ENCODE measurements at places on chromosomes 3 and 15. TPM values are rescaled to one million over a fixed set of nuclear protein-coding genes. Genes with fewer than 3 reads are reported as not detected.

MYLK gene
- polyA plus RNA-seq, result 10.0 TPM

GPR149 gene
- polyA plus RNA-seq, result not detected

MUC20 gene
- 0.18 TPM for polyA plus RNA-seq

FBXL22 gene
- polyA plus RNA-seq, result 0.13 TPM

MANF gene
- 66.4 TPM for polyA plus RNA-seq

ALS2CL gene
- polyA plus RNA-seq, result 7.8 TPM

FANCD2OS gene
- not detected for polyA plus RNA-seq

RASL12 gene
- not detected for polyA plus RNA-seq

CLEC3B gene
- polyA plus RNA-seq, result 1.8 TPM

LNP1 gene
- 0.40 TPM for polyA plus RNA-seq

LXN gene
- polyA plus RNA-seq, result 56.9 TPM

SKOR1 gene
- 0.06 TPM for polyA plus RNA-seq

LRRC15 gene
- not detected for polyA plus RNA-seq

SPSB4 gene
- polyA plus RNA-seq, result 0.06 TPM

GUCA1C gene
- polyA plus RNA-seq, result not detected

SI gene
- not detected for polyA plus RNA-seq

SYNM gene
- 3.7 TPM for polyA plus RNA-seq

KNG1 gene
- polyA plus RNA-seq, result not detected

COMMD2 gene
- 10.7 TPM for polyA plus RNA-seq

EFCC1 gene
- 1.3 TPM for polyA plus RNA-seq

GPX1 gene
- polyA plus RNA-seq, result 1,348 TPM

HAPLN3 gene
- polyA plus RNA-seq, result 130 TPM

ATP13A4 gene
- not detected for polyA plus RNA-seq

ISLR2 gene
- polyA plus RNA-seq, result not detected

CAMP gene
- polyA plus RNA-seq, result not detected

CCNB2 gene
- polyA plus RNA-seq, result 39.0 TPM

APBA2 gene
- polyA plus RNA-seq, result 5.7 TPM

CDHR4 gene
- polyA plus RNA-seq, result 0.19 TPM

ZBBX gene
- polyA plus RNA-seq, result not detected

PDZRN3 gene
- polyA plus RNA-seq, result not detected

CPN2 gene
- not detected for polyA plus RNA-seq

SERPINI2 gene
- polyA plus RNA-seq, result not detected

FAM219B gene
- 57.7 TPM for polyA plus RNA-seq

MESP1 gene
- polyA plus RNA-seq, result 1.0 TPM

SLC51A gene
- not detected for polyA plus RNA-seq

PLSCR4 gene
- 91.7 TPM for polyA plus RNA-seq

EDEM1 gene
- 19.1 TPM for polyA plus RNA-seq

GTF2A2 gene
- 67.9 TPM for polyA plus RNA-seq

C3orf22 gene
- polyA plus RNA-seq, result not detected

MAGEL2 gene
- polyA plus RNA-seq, result not detected

INKA1 gene
- polyA plus RNA-seq, result 57.7 TPM

CGGBP1 gene
- polyA plus RNA-seq, result 33.1 TPM

LRRC31 gene
- not detected for polyA plus RNA-seq

STAB1 gene
- 413 TPM for polyA plus RNA-seq

TMCC1 gene
- 17.4 TPM for polyA plus RNA-seq

TRIM42 gene
- polyA plus RNA-seq, result not detected

PTX3 gene
- 131 TPM for polyA plus RNA-seq

TNFAIP8L3 gene
- polyA plus RNA-seq, result 7.6 TPM

SLC27A2 gene
- polyA plus RNA-seq, result not detected

CNOT10 gene
- 23.6 TPM for polyA plus RNA-seq

SLC22A14 gene
- polyA plus RNA-seq, result 0.10 TPM

MAPKBP1 gene
- 12.7 TPM for polyA plus RNA-seq

AKAP13 gene
- polyA plus RNA-seq, result 20.8 TPM

HHATL gene
- polyA plus RNA-seq, result not detected

AQR gene
- 18.9 TPM for polyA plus RNA-seq

All from endothelial cell of umbilical vein (primary cell).